ENCODE measurements at places on chromosomes 7 and 10.

DNA sequence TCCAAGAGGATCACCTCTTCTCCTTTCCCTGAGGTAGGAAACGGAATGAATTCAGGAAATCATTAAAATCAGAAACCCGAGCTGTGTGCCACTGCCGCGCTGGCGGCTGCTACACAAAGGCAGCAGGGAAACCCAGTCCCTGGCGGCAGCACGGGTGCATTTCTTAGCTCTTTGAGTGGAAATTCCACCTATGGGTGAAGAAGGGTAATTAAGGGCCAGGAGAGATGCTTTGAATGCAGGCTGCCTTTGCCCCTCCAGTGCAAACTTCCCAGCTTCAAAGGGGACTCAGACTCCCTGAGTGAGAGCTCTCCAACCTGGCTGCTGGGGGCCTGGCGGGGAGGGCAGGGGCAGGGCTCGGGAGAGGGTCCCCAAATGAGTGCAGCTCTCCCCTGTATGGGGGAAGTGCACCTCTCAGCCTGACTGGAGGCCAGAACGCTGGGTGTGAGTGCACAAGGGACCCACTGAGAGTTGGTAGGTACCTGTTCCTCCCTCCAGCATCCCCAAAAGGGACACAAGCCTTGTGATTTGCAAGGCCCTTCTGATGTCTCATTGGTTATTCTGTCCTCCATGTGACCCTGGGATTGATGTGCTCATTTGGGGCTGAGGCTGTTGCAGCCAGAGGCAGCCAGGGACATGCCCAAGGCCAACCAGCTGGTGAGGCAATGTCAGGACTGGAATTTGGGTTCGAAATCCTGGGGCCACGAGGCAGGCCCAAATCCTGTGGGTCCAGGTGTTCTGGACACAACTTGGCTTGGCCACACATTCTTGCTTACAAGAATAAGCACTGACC is 16.3 kb upstream of the ZMIZ1 start:
- DNase-seq: peak; percentile 41

- DNase-seq: peak; percentile 55
Observed at GRCh38 chr10:97805096-97805884, 33.5 kb upstream of the SFRP5 start.

- DNase-seq: peak; percentile 81
Observed at GRCh38 chr10:25113191-25114035, 61.4 kb upstream of the GPR158 start.

DNA sequence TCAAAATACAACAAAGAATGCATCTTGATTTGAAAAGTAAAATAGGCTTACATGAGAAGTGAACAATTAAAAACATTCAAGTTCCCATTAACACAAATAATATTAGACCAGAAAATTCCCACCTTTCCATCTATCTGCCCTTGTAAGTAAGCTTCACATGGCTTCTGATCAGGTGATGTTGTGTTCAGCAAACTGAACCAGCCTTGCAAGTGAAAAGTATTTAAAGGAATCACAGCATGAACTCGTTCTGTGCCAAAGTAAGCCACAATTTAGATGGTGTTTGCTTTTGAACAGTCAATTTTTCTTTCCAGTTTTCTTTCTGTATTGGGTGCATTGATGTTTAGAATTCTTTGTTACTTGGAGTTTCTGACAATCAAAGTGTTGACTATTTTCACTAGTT is 347.9 kb downstream of the TNS3 start:
- DNase-seq: no peak

GRCh38 chr7:64558323-64558705 is 4.6 kb downstream of the ZNF680 start:
- peak; percentile 61 for DNase-seq

DNA sequence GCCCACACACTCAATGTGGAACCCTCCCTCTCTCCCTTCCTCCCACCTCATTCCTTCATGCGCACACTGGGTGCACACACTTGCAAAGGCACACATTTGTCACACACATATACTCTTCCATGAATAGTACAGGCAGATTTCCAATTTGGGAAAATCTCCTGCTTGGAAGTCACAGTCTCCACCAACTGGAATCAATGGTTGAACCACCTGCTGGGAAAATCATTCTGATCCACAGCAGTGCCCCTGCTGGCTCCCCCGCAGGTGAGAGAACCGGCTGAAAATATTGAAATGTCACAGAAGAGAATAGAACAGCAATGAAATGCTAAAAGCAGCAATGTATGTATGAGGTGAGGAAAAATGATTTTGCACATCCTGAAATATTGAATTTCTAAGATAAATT is 232.7 kb downstream of the ADAM12 start:
- no peak for DNase-seq

DNA sequence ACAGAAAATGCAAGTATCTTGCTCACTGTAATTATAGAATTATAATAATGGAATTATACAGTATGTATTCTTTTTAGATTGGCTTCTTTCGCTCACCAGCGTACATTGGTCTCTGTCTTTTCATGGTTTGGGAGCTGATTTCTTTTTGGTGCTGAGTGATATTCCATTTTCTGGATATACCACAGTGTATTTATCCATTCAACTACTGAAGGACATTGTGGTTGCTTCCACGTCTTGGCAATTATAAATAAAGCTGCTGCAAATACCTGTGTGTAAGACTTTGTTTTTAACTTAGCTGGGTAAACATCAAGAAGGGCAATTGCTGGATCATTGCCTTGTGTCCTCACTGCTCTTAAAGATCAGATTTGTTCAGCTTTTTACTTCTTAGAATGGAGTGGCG is 55.3 kb downstream of the SEPTIN7 start:
- DNase-seq: no peak

DNA sequence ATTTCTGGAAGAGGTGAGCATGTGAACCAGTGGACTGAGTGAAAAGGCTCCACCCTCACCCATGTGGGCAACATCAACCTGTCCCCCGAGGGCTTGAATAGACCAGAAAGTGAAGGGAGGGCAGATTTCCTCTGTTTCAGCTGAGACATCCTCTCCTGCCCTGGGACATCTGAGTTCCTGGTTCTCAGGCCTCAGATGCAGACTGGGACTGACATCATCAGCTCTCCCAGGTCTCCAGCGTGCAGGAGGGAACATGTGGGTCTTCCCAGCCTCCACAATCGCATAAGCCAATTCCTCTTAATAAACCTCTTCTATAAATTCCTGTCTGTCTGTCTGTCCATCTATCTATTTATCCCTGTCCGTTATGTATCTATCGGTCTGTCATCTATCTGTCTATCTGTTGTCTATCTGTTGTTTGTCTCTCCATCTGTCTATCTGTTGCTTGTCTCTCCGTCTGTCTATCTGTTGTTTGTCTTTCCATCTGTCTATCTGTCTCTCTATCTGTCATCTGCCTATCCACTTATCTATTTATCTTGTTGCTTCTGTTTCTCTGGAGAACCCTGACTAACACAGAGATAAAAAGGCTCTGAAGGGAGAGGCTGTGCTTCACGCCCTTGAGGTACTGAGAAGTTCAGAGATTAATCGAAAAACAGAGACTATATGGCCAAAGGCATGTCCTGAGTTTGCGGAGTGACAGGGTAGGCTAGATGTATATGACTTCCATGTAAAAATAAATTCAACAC is 140.3 kb upstream of the PFKP start:
- no peak for DNase-seq

- no peak for DNase-seq
Observed at GRCh38 chr10:15387021-15387420, 15.9 kb upstream of the FAM171A1 start.

GRCh38 chr7:23306936-23307521 is 7.9 kb downstream of the MALSU1 start:
- no peak for DNase-seq

- no peak for DNase-seq
Observed at GRCh38 chr7:100544386-100544785, 5.4 kb downstream of the AGFG2 start.
